ENCODE measurements at places on chromosomes 16 and 17.

DNA sequence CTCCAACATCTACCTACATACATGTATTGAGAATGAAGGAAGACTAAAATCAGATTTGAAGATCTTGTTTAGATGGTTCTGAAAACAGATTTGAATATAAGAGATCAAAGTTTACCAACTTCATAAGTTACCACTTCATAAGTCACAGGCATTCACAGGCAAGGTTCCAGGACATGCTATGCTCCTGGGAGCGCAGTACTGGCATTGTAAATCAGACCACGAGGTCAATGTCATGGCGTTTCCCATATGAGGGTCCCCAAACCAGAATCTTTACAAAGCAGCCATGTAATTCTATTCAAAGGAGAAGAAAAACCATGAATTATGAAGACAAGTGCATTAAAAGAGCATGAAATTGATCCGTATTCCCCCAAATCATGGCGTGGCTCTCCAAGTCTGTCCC, 3.0 kb downstream of the CDH11 start:
- DNase-seq = no peak

DNA sequence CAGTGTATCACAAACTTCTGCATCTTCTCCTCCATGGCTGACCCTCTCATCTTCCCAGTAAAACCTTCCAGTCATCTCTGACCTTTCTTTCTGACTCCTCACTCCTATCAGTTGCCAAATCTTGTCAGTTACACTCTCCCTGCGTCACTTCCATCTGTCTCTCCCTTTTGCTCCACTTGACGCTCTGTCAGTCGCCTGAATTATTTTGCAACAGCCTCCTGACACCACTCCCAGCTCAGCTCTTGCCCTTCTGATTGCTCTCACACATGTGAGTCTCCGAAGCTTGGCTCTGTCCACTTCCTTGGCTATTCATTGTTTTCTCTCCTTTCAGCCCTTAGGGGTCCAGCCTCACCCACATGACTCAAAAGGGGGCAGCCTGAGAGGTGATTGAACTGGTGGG, 27.7 kb downstream of the DHRS7C start:
- no peak for DNase-seq

DNA sequence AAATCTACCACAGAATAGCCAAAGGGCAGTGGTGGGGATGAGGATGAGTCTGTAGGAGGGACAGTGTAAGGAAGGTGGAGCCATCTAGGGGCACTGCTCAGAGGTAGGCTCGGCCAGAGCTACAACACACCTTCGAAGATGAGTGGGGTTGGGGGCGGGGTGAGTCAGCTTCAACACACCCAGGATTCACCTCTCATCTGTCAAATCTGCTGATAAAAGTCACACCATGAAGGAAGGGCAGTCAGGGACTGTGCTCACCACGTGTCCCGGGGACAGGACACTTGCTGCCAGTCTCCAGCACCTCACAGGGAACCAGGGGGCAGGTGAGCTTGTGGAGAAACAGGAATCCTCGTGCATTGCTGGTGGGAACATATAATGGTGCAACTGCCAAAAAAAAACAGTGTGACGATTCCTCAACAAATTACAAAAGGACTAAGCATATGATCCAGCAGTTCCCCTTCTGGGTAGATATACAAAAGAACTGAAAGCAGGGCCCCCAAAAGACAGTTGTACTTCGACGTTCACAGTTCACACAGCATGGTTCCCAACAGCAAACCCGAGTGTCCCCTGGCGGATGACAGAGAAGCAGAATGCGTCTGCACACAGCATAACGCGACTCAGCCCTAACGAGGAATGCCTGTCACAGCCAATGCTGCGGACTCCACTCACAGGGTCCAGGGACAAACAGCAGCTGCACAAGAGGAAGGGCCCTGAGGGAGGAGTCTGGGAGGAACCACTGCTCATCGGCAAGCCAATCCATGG, 133.1 kb downstream of the ANKRD11 start:
- no peak for DNase-seq

DNA sequence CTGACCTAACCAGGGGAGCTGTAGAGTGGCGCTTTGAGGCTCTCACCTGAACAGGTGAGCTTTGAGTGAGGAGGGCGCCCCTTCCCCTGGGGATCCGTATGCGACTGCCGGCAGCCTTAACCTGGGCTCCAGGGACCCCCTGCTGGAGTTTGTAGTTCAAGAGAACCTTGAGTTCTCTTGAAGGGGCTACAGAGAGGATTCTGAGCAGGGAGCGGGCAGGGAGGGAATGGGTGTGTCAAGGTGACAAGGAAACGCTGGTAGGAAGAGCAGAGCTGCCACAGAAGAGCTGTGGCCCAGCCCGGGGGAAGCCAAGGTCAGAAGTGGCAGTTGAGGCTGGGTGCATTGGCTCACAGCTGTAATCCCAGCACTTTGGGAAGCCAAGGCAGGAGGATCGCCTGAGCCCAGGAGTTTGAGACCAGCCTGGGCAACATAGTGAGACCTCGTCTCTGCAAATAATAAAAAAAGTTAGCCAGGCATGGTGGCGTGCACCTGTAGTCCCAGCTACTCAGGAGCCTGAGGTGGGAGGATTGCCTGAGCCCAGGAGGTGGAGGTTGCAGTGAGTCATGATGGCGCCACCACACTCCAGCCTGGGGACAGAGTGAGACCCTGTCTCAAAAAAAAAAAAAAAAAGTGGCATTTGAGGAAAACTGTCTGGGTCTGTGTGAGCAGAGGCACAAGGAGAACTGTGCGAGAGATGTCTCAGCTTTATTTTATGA, 1.2 kb downstream of the LLGL2 start:
- no peak for DNase-seq

- DNase-seq = no peak
Measured at GRCh38 chr16:66304961-66305360, 61.5 kb upstream of the CDH5 start.

GRCh38 chr16:88734361-88734728, 28.0 kb downstream of the CTU2 start:
- DNase-seq = no peak

DNA sequence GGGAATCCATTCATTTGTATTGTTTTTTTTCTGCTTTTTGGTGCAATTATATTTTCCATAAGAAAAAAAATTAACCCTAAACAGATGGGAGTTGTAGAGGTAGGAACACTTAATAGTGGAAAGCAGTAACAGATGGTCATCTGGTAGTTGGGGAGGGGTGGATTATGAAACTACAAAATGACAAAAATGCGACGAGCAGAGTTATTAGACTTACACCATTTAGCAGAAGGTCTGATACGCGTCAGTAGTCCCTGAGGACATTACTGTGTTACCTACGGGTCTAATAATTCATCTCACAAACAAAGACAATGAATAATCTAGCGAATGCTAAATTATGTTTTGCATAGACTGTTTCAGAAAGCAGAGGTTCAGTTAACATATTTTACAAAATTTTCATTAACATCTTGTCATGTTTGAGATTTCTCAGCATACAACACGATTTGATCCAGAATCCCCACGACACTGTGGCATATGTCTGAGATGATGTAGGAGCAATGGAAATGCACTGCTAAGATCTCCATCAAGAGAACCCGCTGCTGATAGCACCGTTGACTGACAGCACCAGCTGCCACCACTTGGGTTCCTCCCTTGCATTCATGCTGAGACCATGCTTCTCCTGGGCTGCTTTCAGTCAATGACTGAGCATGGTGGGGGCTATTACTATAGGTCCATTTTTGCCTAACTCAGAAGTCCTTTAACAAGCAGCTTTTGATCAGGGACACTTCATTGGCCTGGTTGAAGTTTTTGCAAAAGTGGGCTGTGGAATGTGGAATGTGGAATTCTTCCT, 182.2 kb upstream of the CPHXL start:
- DNase-seq = no peak

GRCh38 chr16:11101695-11102522, 154.1 kb downstream of the SOCS1 start:
- DNase-seq = no peak
